SJCRH30 (cell line): ENCODE measurements at places on chromosomes 2 and 18. TPM values are rescaled to one million over a fixed set of nuclear protein-coding genes. Genes with fewer than 3 reads are reported as not detected.

GRCh38 chr18:10121786-10122515 is 208.1 kb downstream of the VAPA start:
- DNase-seq: peak; percentile 85

Gene LBX2
- total RNA-seq: 0.58 and 1.3 TPM in 2 replicates

DNA sequence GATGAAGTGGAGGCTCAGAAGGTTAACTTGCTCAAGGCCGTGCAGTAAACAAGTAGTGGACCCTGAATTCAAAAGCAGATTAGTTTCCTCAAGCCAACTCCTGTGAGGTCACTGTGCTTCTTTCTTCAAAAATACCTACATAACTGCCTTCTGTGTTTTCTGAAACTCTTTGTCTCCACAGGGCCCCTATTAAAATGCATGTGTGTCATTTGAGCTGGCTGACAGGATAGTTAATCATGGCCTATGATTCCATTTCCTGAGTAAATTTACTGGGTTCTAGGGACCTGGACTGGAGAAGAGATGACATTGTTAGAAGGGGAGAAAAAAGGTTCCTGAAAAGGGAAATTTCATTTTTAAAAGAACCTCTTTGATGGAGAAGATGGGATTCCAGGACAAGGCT is 12.9 kb upstream of the DTNA start:
- no peak for DNase-seq

DNA sequence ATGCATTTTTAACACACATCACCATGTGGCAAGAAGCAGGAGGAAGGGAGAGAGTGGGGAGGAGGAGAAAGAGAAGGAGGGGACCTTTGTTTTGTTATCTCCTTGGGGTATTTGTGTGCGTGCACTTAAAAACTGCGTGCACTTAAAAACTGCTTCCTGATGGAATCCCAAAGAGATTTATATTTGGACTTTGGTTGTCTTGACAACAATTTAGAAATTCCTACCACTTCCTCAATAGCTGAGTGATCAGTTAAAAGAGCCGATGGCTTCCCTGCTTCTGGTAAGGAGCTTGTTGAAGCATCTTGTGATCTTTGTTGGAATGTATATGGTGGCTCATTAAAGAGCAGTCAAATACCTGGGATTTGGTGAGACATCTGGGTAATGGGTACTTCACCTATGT is 4.5 kb downstream of the RAB31 start:
- DNase-seq: no peak
